Stimulated activated CD4-positive, alpha-beta T cell treated with anti-CD3 and anti-CD28 coated beads, Interleukin-1b, Interleukin-23, amount 100 ng/mL, for 1 hour (primary cell): ENCODE measurements at places on chromosomes 2 and 18.

- DNase-seq = no peak
Observed at GRCh38 chr2:174012347-174013314, 47.5 kb upstream of the SP3 start.

DNA sequence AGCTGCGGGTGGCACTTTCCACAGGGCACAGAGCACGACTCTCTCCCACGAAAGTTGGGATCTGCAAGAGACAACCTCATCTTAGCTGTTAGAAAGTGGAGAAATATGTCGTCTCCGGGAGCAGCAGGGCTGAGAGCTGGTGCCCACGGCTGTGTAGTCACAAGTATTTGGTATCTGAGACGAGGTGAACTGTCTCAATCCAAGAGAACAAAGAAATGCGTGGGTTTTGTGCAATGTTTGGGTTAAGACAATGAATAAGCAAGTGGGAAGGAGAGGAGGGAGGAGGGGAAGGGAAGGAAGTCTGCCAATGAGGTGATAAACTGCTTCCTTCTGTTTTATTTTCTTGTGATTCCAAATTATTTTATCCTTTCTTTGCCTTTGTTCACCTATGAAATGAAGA, 18.0 kb downstream of the DYTN start:
- DNase-seq = no peak

DNA sequence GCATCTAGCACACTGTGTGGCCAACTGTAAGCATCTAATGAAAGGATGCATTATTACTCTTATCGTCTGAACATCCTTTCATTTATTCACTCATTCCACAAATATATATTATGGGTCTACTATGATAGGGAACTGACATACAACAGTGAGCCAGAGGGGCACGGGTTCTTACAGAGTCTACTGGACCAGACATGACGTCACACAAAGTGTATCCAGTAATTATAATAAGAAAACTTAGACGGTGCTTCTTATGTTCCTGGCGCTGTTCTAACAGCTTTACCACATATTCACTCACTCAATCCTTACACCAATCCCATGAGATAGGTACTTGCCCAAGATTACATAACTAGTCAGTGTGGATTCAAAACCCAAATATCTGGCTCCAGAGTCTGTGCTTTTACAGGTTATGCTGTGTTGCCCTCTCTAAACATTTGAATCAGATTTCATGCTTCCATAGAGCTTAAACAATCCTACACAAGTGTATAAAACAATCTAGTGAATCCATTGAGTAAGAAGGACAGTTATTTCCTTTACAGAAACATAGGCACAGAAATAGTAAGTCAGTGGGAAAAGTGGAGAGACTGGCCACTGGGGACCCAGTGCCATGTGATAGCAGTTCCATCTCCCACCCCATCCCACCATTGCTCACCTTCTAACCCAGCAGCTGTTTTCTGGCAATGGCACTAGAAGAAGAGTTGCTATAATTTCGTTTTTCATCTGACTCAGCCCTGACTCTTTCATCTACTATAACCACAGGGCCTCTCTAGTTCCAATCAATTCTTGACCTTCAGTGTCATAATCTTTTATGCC, 24.2 kb upstream of the ARL5A start:
- no peak for DNase-seq

DNA sequence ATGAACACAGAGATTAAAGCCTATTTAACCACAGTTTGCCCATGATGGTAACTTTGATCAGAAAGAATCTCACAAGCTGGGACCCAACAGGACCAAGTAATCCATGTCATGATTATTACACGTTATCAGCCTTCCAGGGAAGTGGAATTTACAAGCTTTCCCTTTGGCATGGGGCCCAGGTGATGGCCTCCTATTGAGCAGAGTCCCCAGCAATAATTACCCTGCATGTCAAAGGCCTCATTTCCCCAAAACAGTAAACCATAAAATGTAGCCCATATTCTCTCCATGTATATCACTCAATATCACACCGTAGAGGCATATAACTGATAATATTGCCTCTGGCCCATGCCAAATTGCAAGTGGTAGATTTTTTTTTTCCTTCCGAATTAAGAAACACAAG, 38.9 kb downstream of the PRKRA start:
- no peak for DNase-seq

DNA sequence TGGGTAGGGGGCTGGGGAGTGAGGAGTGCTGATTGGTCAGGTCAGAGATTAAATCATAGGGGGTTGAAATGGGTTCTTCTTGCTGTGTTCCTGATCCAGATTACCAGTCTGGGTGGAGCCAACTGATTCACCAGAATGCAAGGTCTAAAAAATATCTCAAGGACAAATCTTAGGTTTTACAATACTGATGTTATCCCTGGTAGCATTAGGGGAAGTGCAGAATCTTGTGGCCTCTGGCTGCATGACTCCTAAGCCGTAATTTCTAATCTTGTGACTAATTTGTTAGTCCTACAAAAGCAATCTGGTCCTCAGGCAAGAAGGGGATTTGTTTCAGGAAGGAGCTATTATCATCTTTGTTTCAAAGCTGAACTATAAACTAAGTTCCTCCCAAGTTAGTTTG, 289.2 kb upstream of the KYNU start:
- DNase-seq = no peak

DNA sequence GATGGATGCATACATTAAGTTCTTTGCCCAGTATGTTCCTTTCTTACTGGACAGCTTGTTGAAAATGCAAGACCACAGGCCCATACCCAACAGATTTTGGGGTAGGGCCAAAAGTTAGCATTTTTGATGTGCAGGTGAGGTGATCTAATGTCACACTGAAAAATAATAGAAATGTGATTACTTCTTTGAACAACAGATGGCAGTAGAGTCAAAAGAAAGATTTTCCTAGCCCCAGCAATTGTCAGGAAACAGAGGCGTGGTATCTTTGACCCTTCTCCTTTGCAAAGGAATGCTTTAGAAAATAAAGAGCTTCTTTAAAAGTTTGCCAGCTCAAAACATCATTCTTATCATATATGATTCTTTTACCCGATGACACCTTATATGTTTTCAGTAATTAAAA, 343.6 kb upstream of the SYT4 start:
- DNase-seq = no peak

- DNase-seq = no peak
Observed at GRCh38 chr2:231929961-231930592, 3.9 kb upstream of the NPPC start.

DNA sequence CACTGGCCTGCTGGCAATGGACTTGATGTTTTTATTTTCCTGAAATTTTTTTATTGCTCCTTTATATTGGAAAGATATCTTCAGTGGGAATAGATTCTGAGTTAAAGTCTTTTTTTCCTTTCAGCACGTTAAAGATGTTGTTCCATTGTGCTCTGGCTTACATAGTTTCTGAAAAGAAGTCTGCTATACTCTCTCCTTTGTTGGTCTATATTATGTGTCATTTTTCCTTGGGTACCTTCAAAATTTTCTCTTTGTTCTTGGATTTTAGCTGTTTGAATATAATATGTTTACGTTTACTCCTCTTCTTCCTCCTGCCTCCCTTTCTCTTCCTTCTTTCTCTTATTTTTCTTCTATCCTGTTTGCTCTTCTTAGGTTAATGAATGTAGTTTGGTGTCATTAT, 105.5 kb downstream of the CAPN13 start:
- DNase-seq = no peak

DNA sequence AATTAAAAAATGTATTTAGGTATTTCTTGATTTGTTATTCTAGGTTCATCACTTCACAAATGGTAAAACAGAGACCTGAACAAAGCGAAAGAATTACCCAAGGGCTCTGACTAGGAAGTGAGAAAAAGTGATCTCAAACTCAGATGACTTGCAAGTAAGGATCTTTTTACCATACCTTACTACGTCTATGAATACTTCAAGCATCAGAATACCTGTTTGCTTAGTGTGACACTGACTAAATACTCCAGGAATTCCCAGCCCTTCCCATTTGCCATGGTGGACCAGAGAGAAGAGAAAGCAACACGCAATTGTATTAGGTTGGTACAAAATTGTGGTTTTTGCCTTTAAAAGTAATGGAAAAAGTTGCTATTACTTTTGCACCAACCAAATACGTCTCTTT, 35.8 kb upstream of the FIGN start:
- no peak for DNase-seq

DNA sequence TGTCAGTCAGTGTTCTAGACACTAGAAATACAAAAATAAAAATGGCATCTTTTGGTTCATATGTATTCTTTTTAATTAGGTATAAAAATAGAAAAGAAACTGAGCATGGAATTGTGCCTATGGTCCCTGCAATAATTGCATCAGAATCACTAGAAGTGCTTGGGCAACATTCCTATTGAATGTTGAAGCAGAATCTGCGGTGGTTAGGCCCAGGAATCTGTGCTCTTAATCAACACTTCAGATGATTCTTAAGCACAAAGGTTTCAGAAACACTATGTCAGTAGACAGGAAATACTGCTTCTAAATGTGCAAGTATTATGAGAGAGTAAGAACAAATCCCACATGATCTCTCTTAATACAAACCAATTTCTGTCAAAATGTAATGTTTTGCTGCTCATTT, 20.3 kb upstream of the RBBP8 start:
- DNase-seq = no peak
